ENCODE measurements at places on chromosomes 13 and 19.
A peak's percentile ranks its signal among the peaks of the same experiment; 100 is the strongest.

DNA sequence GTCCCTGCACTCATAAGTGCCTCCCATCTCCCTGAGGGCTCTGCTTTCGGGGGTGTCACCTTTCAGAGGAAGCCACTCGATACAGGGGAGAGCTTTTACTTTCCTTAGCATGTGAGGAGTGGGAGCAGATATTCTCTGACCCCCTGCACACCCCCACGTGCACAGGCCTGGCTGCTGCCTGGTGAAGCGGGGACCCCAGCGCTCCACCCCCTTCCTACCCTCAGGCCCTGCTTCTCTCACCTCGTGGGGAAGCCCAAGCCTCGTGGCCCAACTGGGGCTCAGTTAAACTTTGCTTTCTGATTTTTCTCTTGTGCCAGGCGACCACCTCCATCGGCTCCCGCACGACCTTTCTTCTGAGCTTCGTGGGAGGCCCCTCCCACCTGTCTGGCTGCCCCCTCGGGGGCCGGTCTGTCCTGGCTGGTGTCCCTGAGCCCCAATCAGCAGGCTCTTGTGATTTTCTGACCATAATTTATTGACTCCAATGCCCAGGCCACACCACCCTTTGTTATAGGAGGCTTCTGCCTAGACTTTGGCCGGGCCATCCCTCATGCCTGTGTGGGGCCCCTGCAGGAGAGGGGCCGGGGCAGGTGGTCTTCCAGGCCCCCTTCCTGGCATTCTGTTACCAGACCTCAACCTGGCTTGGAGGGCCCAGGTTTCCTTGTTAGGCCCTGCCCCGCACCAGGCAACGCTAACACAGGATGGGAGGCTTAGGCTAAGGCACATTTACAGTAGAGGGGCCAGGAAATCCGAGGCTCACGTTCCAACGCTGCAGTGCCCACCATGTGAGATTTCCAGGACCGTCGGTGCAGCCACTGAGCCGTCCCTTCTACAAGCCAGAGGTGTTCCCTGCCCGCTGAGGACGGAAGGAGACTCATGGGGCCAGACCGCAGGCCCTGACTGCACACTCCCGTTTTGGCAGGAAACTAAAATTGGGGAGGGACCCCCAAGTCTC lies 3.7 kb downstream of the TMED1 start:
- DNase-seq, result no peak

- DNase-seq, result no peak
These were observed 344.1 kb upstream of the TMTC4 start for GRCh38 chr13:101018720-101019119.

DNA sequence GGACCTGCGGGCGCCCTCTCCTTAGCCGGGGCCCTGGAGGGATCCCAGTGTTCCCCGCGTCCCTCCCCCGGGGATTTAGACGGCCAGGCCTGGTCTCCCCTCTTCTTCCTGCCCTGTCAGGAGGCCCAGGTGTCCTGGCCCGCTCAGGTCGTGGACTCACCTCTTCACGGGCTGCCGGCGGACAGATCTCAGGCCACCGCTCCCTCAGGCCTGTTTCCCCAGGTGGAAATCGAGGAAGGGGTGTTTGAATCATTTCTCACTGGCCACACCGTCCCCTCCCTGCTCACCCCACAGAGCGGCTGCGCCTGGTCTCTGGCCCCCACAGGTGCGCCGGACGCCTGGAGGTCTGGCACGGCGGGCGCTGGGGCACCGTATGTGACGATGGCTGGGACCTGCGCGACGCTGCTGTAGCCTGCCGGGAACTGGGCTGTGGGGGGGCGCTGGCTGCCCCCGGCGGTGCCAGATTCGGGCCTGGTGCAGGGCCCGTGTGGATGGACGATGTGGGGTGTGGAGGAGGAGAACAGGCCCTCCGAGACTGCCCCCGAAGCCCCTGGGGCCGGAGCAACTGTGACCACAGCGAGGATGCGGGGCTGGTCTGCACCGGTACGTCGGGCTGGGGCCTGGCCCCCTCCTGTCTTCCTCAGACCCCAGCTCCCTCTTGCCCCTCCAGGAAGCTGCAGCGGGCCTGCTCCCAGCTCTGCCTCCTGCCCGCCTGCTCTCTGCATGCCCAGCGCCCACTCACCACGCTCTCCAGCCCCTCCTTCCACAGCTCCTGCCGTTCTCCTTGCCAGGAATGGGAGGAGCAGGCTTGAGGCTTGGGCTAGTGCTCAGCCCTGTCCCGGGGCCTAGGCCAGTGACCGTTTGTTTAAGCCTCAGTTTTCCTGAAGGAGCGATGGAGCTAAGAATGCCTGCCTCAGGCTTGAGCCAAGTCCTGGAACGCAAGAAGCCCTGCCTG lies 2.5 kb downstream of the SSC5D start:
- no peak for DNase-seq

DNA sequence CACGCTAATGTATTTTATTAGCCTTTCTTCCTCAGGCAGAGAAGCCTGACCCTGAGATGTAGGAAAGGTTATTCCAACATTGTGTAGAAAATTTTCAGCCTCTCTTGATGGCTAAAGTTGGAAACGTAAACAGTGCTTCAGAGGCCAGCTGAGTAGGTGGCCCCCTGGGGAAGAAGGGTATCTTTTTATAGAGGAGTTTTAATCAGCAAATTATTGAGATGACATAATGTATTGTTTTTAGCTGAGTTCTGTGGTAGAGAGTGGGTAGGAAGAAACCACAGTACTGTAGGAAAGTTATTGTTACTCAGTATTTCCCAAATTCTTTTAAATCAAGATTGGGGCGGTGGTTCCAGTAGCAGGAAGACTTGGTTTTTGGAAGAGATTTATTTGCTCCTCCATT lies 268.8 kb downstream of the DLEU7 start:
- no peak for DNase-seq

- DNase-seq, result peak; percentile 45
These were observed 5.1 kb downstream of the DOT1L start for GRCh38 chr19:2168619-2169424.

Data from NCI-H1092 treated with DMSO at 0.1 percent for 48 hours (cell line).